ENCODE measurements at places on chromosomes 13 and 19.

DNA sequence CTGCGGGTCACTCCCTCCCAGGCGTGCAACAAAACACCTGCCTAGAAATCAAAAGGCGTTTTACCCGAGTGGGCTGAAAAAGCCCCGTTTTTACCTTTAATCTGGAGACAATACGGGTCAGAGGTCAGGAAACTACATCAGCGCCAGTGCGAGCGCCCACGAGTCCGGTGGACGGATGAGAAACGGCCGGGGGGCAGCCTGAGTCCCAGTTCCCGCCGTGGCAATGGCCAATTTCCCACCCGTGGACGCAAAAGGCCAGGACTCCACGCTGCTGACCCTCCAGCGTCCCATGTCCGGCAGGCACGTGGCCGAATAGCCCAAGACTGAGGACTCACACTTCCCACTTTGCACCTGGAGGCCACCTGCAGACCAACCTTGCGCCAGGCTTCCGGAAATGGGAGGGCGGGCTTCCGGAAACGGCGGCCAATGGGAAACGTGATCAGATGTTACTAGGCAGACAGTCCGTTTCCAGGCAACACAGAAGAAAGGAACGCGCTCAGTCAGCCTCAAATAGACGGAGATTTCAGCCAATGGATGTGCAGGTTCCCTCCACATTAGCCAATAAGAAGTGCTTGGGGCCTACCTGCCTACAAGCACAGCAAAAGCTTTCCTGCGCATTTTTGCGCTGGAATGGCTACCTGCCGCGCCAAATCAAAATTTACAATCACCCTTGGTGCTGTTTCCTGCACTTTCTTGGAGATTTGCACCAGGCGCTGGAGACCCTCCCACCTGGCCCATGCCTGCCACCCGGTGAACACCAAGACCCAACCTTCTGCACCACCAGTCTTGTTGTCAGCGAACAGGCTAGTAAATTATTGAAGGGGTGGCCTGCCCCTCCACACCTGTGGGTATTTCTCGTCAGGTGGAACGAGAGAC, 47.4 kb downstream of the ZFP14 start:
- peak; percentile 43 for DNase-seq

- DNase-seq: no peak
These were observed 295.1 kb upstream of the SLITRK5 start for GRCh38 chr13:87376081-87376480.

DNA sequence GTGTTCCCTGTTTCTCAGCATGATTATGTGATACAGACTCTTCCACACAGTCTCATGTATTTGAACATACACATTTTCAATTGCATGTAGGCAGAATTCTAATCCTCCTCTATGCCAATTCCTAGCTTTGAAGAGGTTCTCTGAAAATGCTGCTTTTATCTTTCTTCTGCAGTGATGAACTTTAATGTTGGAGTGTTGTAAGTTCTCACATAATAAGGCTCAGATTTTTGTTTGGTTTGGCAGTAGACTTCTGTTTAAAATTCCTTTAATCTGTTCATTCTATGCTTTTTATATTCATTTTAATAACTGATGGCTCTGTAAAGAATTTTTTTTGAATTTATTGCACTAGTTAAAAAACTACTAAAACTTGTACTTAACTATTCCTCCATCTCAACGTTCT, 225.8 kb downstream of the GGACT start:
- DNase-seq: no peak

DNA sequence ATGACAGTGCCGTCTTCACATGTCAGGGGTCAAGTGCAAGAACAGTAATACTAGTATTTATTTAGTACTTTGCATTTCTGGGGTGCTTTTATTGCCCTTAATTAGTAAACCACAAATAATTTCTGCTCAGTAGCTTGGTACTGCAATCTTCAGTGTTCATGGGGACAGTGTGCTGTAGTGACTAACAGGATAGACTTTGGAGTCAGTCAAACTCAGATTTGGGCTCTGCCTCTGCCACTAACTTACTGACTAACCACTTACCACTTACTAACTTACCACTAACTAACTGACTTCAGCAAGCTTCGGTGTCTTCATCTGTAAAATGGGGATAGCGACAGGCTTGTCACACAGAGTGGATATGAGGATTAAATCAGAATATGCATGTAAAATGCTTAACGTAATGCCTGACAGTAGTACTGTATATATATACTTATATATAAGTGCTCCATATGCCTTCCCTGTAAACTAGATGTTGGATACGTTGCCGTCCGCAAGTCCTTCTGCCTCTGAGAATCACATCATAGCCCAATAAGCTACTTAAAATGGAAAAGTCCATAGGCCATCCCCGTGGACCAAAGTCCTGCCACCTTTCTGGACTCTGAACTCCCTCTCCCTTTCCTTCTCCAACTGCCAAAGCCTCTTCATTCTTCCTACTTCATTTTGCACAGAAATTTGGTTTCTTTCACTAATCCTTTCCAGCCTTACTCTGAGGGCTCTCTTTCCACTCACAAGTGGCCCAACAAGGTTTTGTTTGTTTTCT, 158.1 kb downstream of the ZIC5 start:
- DNase-seq: no peak

GRCh38 chr19:1665565-1666047, 13.2 kb upstream of the TCF3 start:
- DNase-seq: peak; percentile 34

DNA sequence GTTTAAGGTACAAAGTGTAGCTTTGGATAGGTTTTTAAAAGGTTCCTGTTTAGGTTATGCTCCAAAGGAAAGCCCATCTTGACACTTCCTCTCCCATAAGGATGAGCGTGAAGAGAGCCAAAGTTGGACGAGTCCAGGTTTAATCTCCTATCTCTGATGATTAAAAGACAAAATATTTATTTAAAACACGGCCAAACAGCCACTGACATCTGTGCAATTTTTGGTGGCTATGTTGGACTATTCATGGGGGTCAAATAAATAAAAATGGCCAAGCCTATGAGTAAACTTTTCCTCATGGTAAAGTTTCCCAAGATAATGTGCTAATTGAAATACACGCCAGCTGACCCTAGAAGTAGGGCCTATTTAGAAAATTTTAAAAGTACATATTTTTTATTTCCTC, 69.0 kb upstream of the DOCK9 start:
- DNase-seq: no peak

All from Caco-2 (cell line).